NCI-H2081 treated with DMSO at 0.1 percent for 48 hours (cell line): ENCODE measurements at places on chromosomes 3 and 15.

DNA sequence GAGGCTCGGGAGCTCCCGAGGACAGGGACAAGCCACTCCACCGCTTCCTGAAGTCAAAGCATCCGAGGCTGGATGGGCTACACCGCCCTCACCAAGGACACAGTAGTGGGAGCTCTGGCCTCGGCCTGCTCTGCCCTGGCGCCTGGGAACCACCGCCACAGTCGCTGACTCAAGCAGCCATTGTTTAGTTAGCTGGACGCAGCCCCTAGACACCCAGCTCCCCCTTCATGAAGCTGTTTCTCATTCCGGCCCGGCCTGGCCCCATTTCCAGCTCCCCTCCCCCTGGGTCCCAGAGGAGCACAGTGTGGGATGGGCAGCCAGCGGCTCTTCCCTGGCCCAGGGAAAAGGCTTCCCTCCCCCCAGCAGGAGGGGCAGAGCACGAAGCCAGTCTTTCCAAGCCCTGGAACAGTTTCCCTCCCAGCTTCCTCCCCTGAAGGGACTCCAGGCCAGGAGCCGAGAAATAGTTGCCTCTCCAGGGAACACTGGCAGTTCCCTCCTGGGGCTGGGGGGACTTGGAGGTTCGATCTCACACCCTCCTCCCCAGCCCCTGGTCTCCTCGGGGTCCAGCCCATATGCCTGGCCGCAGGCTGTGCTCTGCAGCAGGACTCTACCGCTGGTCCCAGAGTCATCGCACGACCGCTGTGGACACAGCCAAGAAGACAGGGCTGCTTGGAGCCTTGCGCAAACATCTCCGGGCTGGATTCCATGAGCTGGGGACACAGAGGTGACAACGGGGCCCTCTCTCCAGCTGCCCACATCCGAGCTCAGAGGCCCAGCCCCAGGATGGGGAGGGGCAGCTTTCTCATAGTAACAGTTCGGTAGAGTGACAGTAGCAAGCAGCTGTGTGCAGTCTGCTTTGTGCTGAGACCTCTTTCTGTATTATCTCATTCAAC, 10.0 kb downstream of the PLXND1 start:
- no peak for DNase-seq

DNA sequence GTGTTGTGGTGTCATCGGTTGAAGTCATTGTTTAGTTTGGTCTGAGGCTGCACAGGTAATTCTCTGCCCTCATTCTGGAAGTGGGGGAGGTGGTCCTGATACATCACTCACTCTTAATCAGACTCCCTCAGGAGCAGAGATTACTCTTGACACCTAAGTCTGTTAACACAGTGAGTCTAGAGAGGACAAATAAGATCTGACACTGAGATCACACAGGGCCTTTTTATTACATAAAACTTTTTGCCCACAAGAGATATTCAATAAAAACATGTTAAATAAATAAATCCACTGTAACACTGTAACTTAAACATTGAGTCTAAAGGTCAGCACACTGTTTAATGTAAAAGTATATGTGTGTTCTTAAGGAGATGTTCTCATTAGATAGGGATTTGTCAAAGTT, 57.1 kb upstream of the MBNL1 start:
- no peak for DNase-seq

GRCh38 chr3:190132371-190132770, 11.7 kb upstream of the P3H2 start:
- DNase-seq = no peak

DNA sequence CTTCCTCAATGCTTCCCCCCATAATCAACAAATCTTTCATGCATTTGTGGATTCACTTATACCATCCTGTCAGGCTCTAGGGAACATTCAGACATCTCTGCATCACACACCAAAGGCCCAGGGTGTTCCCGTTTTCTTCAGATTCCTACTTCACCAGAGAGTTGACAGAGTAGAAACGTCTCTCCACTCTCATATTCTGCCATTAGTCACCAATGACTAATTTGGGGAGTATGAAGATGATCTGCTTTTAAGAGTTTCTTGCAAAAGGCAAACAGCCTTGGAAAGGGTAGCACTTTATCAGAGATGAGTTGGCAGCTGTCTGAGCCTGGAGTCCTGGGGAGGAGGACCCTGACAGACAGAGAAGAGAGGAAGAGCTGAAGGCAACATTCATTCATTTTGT, 55.8 kb upstream of the DGKG start:
- no peak for DNase-seq

- no peak for DNase-seq
Observed at GRCh38 chr3:171967932-171968678, 71.3 kb upstream of the FNDC3B start.

- no peak for DNase-seq
Observed at GRCh38 chr15:90701048-90701447, 16.1 kb upstream of the BLM start.

- no peak for DNase-seq
Observed at GRCh38 chr15:64911311-64912186, at the start of gene ANKDD1A. Gene ANKDD1A, plus strand, starts transcription at chr15:64911902. Its CDS starts 29 bp downstream, at chr15:64911931.

GRCh38 chr3:178063461-178063860, 472.8 kb upstream of the KCNMB2 start:
- no peak for DNase-seq

GRCh38 chr15:92847841-92848240, 52.3 kb upstream of the CHD2 start:
- no peak for DNase-seq

GRCh38 chr3:39405687-39406367, 693 bp upstream of the RPSA start:
- no peak for DNase-seq

- DNase-seq = peak; percentile 27
Observed at GRCh38 chr15:43775411-43775965, 1.3 kb downstream of the ELL3 start.

DNA sequence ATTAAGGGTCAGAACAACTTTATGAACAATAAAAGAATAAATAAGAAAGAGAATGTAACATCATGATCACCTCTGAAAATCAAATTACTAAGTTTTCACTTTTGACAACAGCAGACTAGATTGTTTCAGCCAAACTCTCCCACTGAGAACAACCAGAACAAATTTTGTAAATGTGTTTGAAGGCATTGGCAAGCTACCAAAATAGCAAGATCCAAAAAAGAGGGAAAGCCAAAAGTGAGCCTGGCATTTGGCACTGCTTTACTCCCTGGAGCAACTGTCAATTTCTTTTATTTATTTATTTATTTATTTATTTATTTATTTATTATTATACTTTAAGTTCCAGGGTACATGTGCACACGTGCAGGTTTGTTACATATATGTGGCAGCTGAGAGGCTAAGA, 67.2 kb downstream of the CFAP44 start:
- DNase-seq = no peak

DNA sequence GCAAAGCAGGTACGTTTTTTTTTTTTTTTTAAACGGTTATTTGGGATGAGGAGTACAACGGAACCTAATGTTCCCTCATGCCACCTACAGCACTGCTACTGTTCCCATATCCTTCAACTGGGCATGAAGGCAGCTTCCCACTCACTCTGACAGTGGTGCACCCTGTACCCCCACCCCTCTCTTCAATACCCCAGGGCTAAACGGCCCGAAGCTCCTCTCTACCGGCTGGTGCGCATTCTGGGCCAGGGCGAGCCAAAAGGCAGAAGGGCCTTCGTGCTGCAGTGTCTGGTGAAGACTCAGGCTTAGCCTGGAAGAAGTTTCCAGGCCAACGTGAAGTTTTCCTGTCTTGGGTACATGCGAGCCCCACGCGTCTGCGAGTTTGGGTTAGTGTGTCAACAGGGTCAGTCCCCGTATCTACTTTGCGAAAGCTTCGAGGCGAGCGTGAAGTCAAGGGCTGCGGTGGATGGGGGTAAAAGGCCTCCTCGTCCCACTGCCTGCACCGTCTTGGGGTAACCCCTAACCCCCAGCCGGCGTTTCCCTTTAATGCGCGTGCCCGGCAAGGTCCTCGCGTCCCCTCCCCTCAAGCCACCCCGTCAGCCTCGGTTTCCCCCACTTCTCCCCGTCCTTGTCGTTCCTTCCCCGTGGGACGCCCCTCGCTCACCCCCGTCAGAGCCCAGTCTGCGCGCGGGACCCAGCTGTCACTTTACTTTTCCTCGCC, 765 bp upstream of the UBE2E2 start:
- DNase-seq = no peak

- no peak for DNase-seq
Observed at GRCh38 chr3:53194210-53195065, 33.4 kb downstream of the PRKCD start.

DNA sequence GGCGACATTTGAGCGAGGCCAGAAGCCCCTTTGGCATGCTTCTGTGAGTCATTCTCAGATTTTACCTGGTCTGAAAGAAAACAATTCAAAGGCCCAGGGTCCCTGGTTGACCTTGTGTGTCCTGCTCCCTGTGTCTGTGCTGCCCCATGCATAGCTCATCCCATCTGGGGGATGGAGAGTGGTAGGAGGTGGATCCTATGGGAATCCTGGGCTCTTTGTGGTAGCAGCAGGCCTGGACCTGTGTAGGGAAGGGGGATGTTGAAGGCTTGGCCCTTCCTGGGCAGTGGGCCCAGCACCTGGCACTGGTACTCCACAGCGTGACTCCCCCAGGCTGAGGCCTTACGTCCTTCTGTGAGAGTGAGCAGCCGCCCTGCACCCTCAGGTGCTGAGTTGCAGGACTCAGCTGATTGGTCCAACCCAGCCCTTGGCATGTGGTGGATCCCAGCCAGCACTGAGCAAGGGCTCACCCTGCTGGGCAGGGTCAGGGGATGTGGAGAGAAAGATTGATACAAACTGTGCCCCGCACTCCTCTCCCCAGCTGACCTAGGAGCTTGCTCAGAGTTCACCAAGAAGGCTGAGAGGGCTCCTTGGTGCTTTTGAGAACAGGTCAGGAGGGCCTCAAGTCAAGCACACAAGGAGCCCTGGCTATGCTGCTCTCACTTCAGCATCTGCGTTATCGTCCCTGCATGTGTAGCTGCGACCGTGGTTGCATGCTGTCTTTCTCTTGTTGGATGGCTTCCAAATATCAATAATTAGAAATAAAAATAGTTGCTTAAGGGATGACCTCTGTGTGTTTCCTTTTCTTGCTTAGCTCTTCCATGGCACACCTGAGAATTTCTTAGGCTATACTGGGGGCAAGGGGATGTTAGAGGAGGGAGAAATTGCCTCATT, 21.4 kb upstream of the JMJD7 start:
- no peak for DNase-seq

- DNase-seq = no peak
Observed at GRCh38 chr3:34207002-34207401, 408.6 kb downstream of the PDCD6IP start.

GRCh38 chr3:4409971-4410573, 57.0 kb downstream of the SUMF1 start:
- DNase-seq = no peak

DNA sequence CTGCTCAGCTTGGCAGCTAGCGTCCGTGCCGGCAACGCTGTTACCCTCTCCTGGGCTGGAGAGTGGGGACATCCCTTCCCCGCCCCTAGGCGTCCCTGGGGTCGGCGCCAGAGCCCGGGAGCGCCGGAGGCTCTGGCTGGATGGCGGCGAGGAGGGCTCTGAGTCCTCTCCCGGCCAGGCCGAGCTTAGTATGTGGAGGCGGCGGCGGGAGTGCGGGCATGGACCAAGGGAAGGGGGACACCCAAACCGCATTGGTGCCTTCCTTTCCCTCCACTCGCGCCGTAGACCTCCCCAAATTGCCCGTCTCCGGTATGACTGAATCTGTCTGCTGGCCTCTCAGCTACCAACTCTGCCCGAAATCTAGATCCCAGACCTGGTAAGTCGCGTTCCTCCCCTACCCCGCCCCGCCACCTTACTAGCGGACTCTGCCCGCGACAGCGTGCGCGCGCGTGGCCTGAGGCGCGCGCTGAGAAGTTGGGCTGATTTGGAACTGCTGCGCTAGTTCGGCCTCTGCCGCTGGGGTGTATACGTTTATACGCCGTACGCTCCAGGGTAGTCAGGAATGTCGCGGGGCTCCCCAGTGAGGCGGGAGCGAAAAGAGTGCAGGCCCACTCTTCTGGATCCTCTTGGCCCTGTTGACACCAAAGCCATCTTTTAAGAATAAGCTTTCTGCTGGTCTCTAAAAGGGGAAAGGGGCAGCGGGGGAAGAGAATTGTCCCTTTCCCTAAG, 12.2 kb downstream of the ZIC1 start:
- DNase-seq = no peak

DNA sequence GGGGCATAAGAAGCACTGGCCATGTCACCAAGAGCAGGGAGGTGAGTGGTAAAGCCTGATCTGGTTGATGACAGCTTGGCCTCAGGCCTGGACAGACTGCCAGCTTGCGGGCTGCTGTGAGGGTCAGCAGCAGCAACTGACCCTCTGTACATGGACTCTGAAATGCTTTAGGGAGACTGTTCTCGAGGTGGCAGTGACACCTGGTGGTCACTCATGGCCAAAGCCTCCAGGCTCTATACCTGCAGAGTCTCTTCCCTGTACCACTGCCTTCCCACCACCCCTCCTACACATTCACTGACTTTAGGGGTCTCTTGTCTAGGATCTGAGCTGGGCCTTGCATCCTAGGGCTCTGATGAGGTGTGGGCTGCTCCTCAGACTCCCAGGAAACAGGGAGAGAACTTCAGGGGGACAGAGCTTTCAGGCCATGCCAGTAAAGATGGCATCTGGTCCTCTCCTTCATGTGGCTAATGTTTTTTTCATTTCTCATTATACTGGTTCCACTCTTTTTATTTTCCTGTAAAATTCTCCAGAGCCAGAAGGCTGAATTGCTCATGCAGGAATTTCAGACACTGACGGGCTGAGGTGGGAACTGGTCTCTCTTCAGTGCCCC, 17.2 kb upstream of the TIMP4 start:
- no peak for DNase-seq

DNA sequence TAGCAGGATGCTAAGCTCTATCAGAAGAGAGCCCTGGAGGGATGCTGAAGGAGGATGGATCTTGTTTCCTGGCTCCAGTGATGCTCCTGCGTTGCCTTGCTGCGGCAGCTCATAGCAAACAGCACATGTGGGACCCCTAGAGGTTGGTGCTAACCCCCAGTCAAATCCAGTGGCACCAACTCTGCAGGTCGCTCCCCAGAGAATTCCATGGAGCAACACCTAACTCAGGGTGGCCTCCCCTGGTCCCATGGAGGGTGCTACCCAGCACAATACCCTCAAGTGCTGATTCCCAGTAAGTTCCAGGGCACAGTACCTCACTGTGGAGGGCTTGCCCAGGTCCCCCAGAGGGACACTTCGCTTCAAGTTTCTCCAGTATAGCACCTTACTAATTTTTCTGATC, 231.2 kb downstream of the NEK10 start:
- DNase-seq = no peak

DNA sequence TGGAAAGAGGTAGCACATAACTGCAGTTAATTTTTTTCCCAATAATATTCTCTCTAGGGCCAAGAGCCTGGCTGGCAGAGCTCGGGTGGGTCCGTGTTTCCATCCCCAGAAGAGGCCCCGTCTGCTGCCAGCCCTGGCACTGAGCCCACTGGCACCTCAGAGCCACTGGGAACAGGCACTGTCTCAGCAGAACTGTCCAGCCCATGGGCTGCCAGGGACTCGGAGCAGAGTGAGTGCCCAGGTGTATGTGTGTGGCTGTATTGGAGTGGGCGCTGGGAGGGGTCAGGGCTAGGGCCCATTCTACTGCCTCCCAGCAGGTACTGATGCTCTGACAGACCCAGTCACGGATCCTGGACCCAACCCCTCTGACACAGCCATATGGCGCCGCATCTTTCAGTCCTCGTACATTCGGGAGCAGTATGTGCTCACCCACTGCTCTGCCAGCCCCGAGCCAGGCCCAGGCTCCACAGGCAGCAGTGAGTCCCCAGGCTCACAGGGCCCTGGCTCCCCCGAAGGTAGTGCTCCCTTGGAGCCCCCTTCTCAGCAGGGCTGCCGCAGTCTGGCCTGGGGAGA, 8.9 kb downstream of the VWA5B2 start:
- DNase-seq = no peak

GRCh38 chr3:143158014-143158988, 38.7 kb downstream of the CHST2 start:
- DNase-seq = no peak
